CD4-positive, alpha-beta T cell treated with Interferon gamma for 1 hour (primary cell): ENCODE measurements at places on chromosomes 5 and 9.

DNA sequence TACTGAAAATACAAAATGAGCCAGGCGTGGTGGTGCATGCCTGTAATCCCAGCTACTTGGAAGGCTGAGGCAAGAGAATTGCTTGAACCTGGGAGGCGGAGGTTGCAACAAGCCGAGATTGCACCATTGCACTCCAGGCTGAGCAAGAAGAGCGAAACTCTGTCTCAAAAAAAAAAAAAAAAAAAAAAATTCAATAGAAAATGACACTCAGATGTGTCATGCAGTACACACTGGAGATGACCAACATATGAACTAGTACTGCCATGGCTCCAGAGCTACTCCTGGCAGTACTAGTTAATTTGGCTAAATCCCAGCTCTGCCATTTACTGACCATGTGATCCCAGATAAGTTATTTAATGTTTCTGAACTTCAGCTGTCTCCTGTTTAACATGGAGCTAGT is 7.3 kb downstream of the ATOX1 start:
- peak; percentile 27 for DNase-seq

DNA sequence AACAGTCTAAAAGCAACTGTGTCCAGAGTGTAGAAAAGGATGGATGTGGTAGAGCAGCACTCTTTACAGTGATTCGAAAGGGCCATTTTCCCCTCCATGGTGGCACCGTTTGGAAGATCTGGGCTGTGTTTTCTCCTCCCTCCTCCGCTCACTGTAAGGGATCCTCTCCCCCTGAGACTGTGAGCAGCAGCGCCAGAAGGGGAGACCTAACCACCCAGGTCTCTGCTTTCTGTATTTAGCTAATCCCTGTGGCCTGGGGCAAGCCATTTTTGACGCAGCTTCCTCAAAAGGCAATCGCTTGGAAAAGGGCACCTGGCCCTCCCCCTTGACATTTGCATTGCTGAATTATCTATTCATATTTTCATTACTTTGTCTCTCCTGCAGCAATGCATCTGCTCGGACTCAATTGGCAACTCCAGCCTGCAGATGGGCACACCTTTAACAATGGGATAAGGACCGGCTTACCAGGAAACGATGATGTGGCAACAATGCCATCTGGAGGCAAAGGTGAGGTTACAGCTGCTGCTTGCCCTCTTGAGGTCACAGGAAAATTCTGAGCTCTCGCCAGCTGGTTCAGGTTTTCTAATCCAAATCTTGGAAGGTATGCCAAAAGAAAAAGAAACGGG is 244.3 kb upstream of the WWC1 start:
- DNase-seq: no peak

GRCh38 chr5:72441862-72442540 is 65.2 kb downstream of the ZNF366 start:
- no peak for DNase-seq

GRCh38 chr5:110055302-110055701 is 365.6 kb downstream of the MAN2A1 start:
- DNase-seq: no peak

GRCh38 chr5:160500786-160501779 is 79.4 kb downstream of the PTTG1 start:
- DNase-seq: peak; percentile 9

DNA sequence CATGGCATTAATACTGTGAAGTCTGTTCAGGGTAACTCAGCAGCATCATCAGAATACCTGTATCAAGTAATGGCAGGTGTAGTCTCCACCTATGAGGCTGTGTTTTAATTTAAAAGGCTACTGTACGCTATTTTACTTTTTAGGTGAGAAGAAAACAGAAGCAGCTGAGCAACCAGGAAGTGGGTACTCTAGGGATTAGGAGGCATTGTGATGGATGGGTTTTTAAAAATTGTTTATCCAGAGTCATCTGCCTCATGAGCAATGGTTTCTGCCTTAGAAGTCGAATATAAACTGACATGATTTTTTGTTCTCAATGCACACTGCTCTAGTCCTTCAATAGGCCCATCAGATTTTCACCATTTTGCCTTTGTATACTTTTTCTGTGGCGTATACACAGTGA is 42.6 kb downstream of the PSIP1 start:
- DNase-seq: no peak
